Adrenal gland (tissue), 19 donors: ENCODE measurements at places on chromosomes 7 and 10. TPM values are rescaled to one million over a fixed set of nuclear protein-coding genes. Genes with fewer than 3 reads are reported as not detected.

Gene LGI1
- 1.4 TPM for total RNA-seq

Gene VIPR2
- 0.47 TPM for total RNA-seq

Gene CLEC2L
- total RNA-seq: not detected

Gene IKZF1
- 1.5 TPM for total RNA-seq

Gene EPDR1
- total RNA-seq: 71.5 TPM

Gene TAS2R41
- total RNA-seq: not detected

Gene ZNF12
- total RNA-seq: 11.8 TPM

Gene LRMDA
- total RNA-seq: 30.7 TPM

GRCh38 chr7:80478683-80479082 is 33.2 kb downstream of the GNAT3 start:
- no peak for DNase-seq

DNA sequence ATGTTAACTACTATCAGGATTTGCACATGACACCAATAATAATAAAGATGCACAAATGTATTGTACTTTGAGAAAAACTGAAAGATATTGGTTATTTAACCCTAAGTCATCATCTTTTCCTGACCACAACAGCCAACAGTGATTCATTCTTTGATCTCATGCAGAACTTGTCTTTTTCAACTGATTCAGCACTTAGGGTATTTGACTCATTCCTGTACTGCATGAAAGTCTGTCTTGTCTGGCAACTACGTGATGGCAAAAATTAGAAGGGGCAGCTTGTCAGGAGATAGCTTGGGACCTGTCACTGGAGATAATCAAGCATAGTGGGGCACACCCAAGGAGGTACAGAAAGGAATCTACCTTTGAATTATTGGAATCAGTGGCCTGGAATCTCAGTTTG is 77.8 kb upstream of the LRRC17 start:
- no peak for DNase-seq

- DNase-seq: peak; percentile 67
Measured at GRCh38 chr10:119335671-119336353, 128.4 kb downstream of the GRK5 start.

GRCh38 chr7:7765422-7765821 is 47.0 kb upstream of the RPA3 start:
- no peak for DNase-seq

GRCh38 chr7:50272808-50273207 is 31.7 kb upstream of the IKZF1 start:
- no peak for DNase-seq

- DNase-seq: no peak
Measured at GRCh38 chr10:124704428-124705380, 39.5 kb downstream of the FAM53B start.

DNA sequence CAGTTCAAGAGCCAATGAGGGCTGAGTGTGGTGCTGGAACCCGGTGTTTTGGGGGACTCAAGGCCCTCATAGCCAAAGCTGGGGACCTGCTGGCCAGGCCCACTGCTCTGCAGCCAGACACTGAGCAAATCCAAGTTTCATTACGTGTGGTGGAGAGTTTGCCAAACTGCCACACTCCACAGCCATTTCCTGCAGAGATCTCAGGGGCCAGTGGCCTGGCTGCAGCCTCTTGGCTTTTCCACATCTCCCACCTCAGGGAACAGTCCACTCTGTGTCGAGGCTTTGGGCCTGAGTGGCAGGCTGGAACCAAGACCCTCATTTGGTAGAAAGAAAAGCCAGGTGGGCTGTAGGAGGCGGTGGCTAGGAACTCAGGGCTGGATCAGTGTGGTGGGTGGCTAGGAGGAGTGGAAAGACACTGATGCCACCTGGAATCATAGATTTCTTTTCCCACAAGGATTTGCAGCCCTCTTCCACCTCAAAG is 3.2 kb downstream of the HOXA11 start:
- no peak for DNase-seq

DNA sequence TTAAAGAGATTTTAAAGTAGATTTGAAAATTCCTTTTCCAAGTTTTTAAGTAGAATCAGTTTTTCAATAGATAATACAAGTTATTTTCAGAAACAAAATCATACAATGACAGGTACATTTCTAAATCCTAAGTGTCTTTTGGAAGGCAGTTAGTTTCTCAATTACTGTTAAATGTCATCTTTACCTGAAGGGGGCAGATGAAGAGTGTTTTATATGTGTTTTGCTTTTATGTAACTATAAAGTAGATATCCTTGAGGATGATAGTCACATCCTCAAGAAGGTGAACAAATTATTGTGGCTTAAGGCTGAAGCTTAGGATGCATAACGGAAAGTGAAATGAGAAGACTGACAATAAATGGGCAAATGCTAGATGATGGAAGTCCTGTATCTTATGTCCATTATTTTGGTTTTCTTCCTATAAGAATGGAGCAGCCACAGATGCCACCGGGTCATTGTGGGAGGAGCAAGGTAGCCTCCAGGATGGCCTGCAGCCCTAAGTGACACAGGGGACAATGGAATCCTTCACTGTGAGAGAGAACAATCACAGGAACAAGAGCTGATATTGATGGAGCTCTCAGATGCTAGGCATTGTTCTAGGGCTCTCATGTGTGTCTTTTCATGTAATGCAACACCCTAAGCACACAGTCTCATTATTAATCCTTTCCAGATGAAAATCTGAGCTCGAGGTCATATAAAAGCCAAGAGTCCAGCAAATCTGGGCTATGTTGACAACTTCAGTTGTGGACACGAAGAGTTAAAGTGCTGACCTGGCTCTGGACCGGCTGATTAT is 14.1 kb upstream of the MKX start:
- DNase-seq: no peak

- DNase-seq: no peak
Measured at GRCh38 chr10:3805201-3805790, 20.3 kb upstream of the KLF6 start.

DNA sequence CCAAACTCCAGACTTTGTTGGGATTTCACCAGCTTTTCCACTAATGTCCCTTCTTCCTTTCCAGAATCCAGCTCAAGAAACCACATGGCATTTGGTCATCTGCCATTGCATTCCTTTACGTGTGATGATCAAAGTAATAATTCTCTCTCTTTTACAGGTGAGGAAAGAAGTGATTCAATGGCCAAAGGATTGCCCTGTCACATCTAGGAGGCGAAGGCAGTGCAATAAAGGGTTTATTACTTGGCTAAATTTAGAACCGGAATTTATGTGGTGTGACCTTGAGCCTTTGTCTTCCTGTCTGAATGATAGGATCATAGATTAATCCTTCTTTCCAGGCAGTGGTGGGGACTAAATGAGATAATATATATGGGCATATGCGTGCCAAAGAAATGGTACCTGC is 58.3 kb upstream of the COBL start:
- no peak for DNase-seq

DNA sequence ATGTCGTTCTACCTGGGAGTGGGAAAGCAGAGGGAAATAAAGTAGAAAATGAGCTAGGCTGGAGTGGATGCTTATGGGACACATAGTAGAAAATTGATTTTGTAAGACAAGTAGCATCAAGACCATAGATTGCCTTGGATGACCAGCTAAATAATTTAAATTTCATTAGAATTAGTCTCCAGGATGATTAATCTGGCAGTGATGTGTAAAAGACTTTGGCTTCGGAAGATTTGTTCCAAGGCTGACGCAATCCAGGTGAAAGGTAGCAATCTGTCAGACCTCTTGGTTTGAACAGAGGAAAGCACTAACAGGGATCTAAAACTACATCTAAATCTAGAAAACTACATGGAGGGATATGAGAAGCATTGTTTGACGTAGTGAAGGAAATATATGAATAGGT is 236.5 kb downstream of the ARL4A start:
- no peak for DNase-seq

DNA sequence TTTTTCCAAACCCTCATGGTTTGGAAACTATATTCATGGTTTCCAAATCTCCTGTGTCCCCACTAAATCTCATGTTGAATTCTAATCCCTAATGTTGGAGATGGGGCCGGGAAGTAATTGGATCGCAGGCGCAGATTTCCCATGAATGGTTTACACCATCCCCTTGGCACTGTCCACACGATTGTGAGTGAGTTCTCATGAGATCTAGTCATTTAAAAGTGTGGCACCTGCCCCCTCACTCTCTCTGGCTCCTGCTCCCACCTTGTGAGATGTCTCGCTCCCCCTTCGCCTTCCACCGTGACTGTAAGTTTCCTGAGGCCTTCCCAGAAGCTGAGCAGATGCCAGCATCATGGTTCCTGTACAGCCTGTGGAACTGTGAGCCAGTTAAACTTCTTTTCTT is 3.3 kb upstream of the MTPAP start:
- no peak for DNase-seq

DNA sequence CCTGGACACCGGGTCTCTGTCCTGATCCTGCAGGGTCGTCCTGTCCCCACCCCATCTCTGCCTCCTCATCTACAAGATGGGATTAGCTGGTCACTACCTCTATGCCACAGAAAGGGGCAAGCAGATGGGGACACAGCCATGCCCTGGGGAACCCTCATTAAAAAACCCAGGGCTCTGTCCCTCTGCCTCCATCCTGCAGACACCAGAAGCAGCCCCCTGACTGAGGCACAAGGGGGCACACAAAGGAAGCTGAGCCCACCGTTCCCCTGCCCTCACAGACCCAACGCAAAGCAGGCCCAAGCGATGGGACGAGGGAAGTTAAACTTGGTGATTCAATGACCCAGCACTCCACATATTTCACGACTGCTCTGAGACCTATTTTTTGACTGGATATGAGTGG is 142.4 kb downstream of the TCERG1L start:
- no peak for DNase-seq

- DNase-seq: no peak
Measured at GRCh38 chr7:30320392-30320791, 36.0 kb downstream of the ZNRF2 start.

GRCh38 chr10:109173937-109174336 is 749.4 kb downstream of the XPNPEP1 start:
- DNase-seq: no peak

DNA sequence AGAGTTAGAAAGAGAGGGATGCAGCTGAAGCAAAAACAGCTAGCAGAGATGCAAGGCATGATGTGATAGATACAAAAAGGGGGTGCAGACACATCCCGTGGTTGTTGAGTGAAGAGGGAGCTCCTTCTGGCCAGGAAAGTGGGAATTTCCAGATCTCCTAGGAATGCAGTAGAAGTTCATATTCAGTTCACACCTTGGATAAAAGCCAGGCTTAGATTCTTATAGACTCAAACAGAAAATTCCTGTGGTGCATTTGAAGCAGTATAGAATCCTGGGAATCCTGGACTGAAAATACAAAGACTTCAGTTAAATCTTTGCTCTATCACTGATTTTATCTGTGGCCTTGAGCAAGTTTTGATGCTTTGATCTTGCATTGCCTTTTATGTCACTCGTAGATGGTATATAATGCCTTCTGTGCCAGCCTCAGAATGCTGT is 33.9 kb downstream of the SGPL1 start:
- DNase-seq: no peak

GRCh38 chr7:129147731-129148130 is 3.2 kb downstream of the TSPAN33 start:
- DNase-seq: no peak

- DNase-seq: no peak
Measured at GRCh38 chr10:119507115-119507514, 35.4 kb downstream of the RGS10 start.

DNA sequence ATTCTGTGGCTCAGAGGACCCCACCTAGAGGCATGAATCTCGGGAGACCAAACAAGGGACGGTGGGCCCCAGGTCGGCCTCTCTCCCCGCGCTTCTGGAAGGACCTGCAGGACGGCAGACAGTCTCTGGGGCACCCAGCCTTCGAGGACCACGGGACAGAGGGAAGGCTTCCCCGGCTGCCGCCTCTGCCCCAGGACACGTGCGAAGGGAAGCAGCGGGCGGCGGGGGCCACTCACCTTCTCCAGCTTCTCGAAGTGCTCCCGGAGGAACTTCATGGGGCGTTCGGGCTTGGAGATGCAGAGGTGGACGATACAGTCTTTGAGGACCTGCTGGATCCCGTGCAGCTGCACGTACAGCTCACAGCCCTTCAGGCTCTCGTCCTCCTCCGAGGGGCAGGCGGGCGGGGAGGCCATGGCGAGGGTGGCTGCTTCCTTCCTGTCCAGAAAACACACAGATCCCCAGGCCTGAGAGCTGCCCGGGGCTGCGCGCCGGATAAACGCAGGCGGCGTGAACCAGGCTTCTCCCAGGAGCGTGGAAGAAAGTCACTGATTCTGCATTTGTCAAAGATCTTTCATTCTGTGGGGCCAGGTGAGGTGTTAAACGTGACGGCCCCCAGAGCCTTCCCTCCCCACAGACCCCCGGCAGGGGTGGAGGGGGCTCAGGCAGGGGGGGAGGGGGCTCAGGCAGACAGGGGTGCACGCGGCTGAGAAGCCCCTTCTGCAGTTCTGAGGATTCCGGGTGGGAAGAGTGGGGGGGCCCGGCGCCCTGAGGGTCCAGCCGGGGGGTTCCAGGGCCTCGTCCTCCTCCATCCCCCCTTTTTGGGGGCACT is 15.2 kb upstream of the DNAAF5 start:
- DNase-seq: no peak

- DNase-seq: peak; percentile 47
Measured at GRCh38 chr7:33040803-33041516, 21.6 kb downstream of the NT5C3A start.

DNA sequence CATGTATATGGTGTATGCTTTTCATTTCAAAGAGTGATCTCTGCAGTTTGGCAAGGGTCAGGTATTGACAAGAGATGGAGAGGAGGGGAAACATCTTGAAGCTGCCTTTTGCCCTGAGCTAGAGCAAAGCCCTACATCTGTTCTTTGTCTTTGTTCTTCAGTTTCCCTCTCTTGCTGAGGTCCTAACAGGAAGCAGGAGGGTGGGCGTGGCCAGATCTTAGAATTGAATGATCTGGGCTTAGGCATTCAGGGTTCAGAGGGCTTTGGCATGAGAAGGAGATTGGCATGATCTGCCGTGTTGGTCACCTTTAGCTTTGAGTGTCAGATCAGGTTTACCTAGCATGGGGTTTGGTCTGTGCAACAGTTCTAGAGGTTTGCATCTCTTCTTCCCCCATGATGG is 41.3 kb downstream of the LRMDA start:
- no peak for DNase-seq

DNA sequence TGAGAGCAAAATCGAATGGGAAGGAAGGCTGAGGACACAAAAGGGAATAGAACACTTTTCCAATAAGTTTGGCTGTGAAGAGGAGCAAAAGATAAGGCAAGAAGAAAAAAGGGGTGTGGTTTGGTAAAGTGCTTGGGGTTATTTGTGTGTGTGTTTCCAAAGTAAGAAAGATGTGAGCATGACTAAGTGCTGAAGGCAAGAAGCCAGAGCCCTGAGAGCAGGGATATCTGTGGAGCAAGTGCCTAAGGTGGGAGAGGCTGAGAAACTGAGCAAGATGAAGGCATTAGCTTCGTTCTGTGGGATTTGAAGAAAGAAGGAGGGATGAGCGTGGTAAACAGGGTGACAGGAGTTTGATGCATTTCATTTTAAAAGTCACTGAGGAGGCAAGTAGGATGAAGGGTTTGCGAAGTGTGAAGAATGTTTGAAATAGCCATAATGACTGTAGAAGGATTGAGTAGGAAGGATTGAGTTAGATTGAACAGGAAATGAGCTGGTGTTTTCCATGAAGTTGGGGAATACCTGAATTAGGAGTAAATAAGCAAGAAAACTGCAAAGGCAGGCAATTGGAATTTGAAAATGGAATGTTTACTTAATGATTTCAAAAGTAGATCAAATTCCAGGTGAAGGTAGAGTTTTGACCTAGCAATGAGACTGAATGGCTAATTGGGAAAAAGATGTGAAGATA is 19.9 kb upstream of the SP4 start:
- no peak for DNase-seq
